Activated CD8-positive, alpha-beta memory T cell treated with anti-CD3 and anti-CD28 coated beads for 1 hour (primary cell): ENCODE measurements at places on chromosomes 5 and 9.

- no peak for DNase-seq
Measured at GRCh38 chr5:54556141-54556540, 38.6 kb downstream of the SNX18 start.

DNA sequence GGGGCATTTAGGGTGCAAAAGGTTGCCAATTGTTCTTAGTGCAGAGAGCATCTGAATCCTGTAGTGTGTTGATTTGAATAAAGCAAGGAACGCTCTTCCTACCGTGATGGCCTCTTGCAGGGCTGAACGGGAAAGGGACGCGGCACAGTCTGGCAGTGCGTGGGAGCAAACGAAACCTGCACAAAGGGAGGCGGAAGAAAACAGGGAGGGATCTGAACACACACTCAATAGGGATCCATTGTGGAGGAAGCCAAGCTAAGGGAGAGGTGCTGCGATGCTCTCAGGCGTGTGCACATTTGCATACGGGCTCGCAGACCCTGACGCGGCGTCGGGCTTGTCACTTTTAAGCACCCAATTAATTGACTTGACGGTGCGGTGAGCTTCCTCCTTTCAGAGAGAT lies 414.0 kb upstream of the IRX1 start:
- DNase-seq = no peak

DNA sequence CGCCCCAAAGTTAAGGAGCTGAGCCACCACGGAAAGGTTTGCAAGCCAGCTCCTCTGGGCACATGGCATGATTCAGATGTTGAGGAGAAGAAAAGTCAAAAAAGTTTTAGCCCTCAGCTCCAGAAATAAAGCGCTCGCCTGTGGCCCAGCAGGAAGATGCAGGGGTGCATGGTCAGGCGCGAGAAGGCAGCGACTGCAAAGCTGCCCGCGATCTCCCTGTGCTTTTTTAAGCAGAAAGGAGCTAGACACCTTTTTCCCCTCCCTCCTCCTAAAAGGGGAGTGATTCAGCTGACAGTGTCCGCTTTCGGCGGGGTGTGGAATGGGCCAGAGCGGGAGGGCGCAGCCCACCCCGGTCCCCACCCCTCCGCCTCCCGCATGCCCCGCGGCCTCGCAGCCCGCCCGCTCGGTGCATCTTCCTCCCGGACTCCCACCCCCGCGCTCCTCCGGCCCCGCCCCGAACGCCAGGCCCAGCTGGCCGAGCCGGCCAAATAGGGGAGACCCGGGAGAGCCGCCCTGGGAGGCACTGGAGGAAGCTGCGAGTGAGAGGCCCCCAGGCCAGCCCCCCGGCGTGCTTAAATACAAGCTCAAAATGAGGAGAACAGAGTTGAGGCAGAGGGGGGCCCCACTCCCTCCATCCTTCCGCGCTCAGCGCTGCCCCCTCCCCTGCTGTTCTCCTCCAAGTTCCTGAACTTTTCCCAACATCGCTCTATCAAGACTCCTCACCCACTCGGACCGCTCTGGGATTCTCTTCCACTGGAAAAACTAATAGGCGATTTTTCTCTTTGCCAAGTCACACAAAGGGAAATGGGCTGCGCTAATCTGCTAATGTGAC lies at the start of gene ADAMTS12:
Gene ADAMTS12 (minus strand): TSS at position 203 of the 832 bp plus-strand sequence. CDS start 134 bp downstream, at position 69.
- DNase-seq = no peak

DNA sequence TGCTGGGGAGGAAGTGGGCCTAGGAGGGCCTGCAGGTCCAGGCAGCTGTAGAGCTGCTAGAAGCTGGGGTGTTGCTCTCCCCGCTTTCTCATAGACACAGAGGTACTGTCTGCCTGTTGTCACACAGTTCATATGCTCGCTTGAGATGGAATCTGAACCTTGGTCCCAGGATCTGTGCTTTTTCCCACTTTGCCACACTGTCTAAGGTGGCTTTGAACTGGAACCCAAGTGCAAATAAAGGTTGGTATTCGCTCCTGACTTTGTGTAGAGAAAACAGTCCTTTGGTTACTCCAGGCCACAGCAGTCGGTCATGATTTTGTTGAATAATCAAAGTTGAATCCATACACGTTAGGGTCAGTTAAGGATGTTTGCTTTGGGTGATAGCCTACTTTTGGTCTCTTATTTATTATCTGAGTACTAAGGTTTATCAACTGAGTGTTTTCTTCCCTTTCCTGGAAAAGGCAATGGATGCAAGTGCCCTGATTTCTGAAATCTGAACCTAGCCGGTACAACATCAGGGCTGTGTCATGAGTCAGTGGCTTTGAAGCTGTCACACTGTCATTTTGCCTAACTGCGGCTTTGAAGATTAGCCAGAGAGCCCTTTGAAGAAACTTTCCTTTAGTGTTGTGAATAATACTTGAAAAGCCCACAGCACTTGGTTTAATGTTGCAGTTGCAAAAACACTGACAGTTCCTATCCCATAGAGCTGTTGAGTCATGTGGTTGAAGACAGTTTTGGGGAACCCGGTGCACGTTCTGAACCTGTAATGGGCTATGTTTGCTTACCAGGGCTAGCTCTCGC lies 41.3 kb downstream of the HABP4 start:
- DNase-seq = no peak

- DNase-seq = no peak
Measured at GRCh38 chr5:2020730-2021129, 138.0 kb upstream of the IRX4 start.

- DNase-seq = no peak
Measured at GRCh38 chr9:69463497-69464068, 138.6 kb downstream of the ENTREP1 start.

- DNase-seq = no peak
Measured at GRCh38 chr9:38008168-38009034, 60.6 kb downstream of the SHB start.

- DNase-seq = no peak
Measured at GRCh38 chr5:122492675-122493074, 180.6 kb downstream of the SNCAIP start.

GRCh38 chr5:69006030-69006429 lies 87.8 kb upstream of the SLC30A5 start:
- no peak for DNase-seq

DNA sequence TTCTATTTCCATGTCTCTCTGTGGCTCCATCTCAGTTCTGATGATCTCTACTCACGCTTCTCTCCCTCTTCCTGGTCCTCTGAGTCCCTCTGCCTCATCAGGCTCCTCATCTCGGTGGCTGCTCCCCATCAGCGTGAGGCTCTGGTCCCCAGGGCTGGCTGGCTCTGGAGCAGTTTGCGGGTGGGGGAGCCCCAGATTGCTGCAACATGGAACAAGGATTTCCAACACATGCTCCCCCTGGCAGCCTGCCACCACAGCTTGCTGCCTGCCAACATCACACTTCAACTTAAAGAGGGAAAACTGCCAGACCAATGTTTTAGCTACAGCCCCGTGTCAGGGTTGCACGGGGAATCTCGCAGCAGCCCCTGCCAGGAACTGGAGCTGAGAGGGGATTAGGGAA lies 77.2 kb upstream of the NEK6 start:
- no peak for DNase-seq

- no peak for DNase-seq
Measured at GRCh38 chr9:134537951-134538641, 103.5 kb upstream of the COL5A1 start.

- no peak for DNase-seq
Measured at GRCh38 chr9:23005156-23005555, 558.5 kb downstream of the DMRTA1 start.

- DNase-seq = no peak
Measured at GRCh38 chr5:103340717-103341388, 82.3 kb downstream of the MACIR start.

DNA sequence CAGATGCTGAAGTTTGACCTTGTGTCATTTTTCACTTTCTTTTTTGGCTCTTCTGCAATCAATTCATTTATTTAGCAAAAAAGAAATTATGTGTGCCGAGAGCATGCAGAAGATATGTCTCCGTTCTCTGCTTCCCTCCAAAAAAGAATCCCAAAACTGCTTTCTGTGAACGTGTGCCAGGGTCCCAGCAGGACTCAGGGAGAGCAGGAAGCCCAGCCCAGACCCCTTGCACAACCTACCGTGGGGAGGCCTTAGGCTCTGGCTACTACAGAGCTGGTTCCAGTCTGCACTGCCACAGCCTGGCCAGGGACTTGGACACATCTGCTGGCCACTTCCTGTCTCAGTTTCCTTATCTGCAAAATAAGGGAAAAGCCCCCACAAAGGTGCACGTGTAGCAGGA lies 2.4 kb downstream of the FGFR4 start:
- no peak for DNase-seq

- DNase-seq = no peak
Measured at GRCh38 chr5:45383985-45384384, 312.2 kb downstream of the HCN1 start.

GRCh38 chr5:156119692-156120091 lies 207.3 kb upstream of the SGCD start:
- DNase-seq = no peak

DNA sequence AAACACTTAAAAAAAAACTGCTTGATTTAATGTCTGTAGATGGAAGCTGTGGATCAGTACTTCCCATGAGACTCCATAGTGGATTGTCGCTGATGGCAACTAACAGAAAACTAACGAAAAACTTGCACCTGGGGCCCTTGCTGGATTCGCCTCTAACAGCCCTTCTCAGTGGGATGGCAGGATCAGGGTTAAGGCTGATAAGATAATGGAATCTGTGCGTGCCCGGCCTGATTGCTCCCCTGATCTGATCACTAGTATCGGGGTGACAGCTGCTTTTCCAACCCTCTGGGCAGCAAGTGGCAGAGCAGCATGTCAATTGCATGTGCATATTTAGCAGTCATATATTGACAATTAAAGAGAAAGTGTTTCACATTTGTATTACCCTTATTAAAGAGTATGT lies 185.8 kb upstream of the ELAVL2 start:
- no peak for DNase-seq

GRCh38 chr5:33837301-33837700 lies 54.5 kb downstream of the ADAMTS12 start:
- no peak for DNase-seq

GRCh38 chr5:157463081-157463480 lies 3.1 kb downstream of the NIPAL4 start:
- no peak for DNase-seq

GRCh38 chr5:145473042-145473642 lies 362.0 kb downstream of the PRELID2 start:
- no peak for DNase-seq

GRCh38 chr5:8229551-8229950 lies 360.6 kb downstream of the MTRR start:
- DNase-seq = no peak

DNA sequence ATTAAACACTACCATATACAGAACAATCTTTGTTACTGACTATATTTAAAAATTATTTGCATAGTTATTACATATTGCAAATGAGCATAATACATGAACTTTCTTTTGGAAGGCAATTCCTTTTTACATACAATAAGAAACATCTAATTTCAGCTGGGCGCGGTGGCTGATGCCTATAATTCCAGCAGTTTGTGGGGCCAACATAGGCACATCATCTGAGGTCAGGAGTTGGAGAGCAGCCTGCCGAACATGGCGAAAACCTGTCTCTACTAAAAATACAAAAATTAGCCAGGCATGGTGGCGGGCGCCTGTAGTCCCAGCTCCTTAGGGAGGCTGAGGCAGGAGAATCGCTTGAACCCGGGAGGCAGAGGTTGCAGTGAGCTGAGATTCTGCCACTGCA lies 36.4 kb upstream of the SIMC1 start:
- no peak for DNase-seq

DNA sequence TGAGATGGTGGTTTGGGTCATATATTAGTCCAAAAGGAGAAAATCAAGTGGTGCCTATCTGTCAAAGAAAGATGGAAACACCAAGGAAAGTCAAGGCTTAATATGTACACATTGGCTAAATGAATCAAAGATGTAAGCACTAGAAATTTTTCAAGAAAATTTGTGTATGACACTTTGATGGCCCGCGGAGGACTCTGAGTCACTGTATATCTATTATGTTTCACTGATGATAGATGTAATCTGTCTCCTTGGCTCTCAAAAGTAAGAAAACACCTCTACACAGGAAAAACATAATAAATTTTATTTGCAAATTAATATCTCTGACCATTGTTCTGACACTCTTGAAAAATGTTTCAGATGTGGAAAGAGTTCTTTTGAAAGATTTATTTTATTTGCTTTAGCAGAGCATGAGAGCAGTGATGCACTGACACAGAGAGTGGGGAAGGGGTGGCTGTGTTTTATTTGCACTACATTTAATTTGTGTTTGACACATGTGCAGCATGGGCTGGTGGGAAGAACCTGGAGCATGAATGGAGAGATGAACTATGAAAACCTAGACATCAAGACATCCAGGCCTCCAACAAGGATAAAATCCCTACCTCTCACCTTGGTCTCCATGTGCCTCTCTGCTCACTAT lies 180.8 kb upstream of the GAS1 start:
- no peak for DNase-seq

- no peak for DNase-seq
Measured at GRCh38 chr5:43279548-43280274, 33.5 kb downstream of the HMGCS1 start.

DNA sequence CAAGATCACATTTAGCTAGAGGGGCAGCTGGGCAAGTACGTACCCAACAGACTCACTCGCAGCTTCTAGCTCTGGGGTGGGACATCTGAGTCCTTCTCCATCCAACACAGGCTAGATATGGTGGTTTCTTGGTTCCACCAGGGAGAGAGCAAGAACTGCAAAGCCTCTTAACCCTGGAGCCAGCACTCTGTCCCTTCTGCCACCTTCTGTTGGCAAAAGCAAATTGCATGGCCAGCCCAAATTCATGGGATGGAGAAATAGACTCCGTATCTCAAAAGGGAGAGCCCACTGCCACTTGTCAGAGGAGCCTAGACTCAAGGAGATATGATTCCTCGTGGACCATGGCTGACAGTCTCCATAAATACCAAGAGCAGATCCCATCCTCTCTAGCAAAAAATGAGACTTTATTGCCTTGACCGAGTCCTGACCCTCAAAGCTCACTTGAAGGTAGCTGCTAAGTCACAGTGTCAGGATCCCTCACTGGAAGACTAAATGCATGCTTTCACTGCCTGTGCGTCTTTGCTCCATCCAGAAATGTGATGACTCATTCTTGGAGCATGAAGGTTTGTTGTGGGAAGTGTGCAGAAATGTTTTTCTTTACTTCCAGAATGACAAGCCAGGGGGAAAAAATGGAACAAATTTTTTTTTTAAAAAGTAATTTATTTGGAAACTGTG lies 28.8 kb upstream of the ROR2 start:
- no peak for DNase-seq

DNA sequence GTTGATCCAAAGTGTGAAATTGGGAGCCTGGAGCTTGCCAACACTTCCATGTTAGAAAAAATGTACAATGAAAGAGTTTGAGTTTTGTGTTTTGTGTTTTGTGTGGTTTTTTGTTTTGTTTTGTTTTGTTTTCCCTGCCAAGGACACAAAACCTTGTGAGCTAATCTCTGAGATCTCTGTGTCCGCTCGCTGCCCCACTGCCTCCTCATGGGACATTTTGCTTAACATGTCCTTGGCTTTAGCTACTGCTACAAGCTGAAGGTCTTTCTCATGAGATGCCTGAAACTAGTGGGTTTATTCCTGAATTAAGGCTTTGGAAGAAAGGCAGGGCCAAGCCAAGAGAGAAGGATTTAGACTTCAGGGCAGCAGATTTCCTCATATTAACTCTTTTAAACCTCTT lies 7.3 kb upstream of the JAKMIP2 start:
- no peak for DNase-seq

DNA sequence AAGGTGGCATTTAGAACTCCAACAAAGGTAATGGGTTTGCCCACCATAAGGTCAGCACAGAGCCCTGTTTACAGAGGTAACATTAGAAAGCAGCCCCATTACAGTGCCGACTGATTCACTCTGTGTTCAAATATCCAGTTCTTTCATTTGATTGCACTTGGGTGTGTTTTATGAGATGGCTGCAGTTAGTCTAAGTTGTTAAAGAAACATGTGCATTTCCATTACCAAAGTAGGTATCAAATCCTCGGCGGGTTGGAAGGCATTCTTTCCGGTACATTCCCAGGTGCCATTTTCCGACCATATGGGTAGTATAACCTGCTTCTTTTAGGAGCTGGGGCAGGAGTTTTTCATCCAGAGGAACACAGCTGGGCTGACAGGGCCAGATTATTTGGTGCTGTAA lies 16.3 kb downstream of the ARSB start:
- DNase-seq = no peak
